Sigmoid colon (tissue), 7 donors: ENCODE measurements at places on chromosomes 2 and 18. TPM values are rescaled to one million over a fixed set of nuclear protein-coding genes. Genes with fewer than 3 reads are reported as not detected.

The SLC35G4 gene
- not detected for polyA plus RNA-seq

The LRP1B gene
- polyA plus RNA-seq: 0.60 TPM

The SGO2 gene
- 0.60 TPM for polyA plus RNA-seq

The IGFBP5 gene
- polyA plus RNA-seq: 36.0 TPM

The TOGARAM2 gene
- 0.23 TPM for polyA plus RNA-seq

The BCL2 gene
- polyA plus RNA-seq: 2.8 TPM

The SP3 gene
- 25.0 TPM for polyA plus RNA-seq

The ABCB11 gene
- polyA plus RNA-seq: 0.46 TPM

The TUBB6 gene
- polyA plus RNA-seq: 42.6 TPM

The TPO gene
- polyA plus RNA-seq: 3.9 TPM

The DNAJC10 gene
- 12.5 TPM for polyA plus RNA-seq

The HIBCH gene
- 42.6 TPM for polyA plus RNA-seq

The C1GALT1C1L gene
- polyA plus RNA-seq: not detected

The PTH2R gene
- polyA plus RNA-seq: not detected

The POMC gene
- polyA plus RNA-seq: 3.0 TPM

The B3GNT7 gene
- polyA plus RNA-seq: 11.6 TPM

The C2orf78 gene
- not detected for polyA plus RNA-seq

The ST6GAL2 gene
- 0.15 TPM for polyA plus RNA-seq

The ABCG5 gene
- polyA plus RNA-seq: not detected

The CXCR4 gene
- polyA plus RNA-seq: 5.8 TPM

The CCDC74B gene
- polyA plus RNA-seq: 0.60 TPM

The LYG2 gene
- not detected for polyA plus RNA-seq

The IL36RN gene
- not detected for polyA plus RNA-seq

The PLCD4 gene
- not detected for polyA plus RNA-seq

The CABLES1 gene
- 5.1 TPM for polyA plus RNA-seq

The NEURL3 gene
- 3.6 TPM for polyA plus RNA-seq

The SEPTIN10 gene
- 58.3 TPM for polyA plus RNA-seq

The RAD51AP2 gene
- polyA plus RNA-seq: not detected

The PTPRM gene
- polyA plus RNA-seq: 3.9 TPM

The ZSWIM2 gene
- polyA plus RNA-seq: not detected
